Non-pigmented ciliary epithelial cell (primary cell): ENCODE measurements at places on chromosomes 3 and 15.

DNA sequence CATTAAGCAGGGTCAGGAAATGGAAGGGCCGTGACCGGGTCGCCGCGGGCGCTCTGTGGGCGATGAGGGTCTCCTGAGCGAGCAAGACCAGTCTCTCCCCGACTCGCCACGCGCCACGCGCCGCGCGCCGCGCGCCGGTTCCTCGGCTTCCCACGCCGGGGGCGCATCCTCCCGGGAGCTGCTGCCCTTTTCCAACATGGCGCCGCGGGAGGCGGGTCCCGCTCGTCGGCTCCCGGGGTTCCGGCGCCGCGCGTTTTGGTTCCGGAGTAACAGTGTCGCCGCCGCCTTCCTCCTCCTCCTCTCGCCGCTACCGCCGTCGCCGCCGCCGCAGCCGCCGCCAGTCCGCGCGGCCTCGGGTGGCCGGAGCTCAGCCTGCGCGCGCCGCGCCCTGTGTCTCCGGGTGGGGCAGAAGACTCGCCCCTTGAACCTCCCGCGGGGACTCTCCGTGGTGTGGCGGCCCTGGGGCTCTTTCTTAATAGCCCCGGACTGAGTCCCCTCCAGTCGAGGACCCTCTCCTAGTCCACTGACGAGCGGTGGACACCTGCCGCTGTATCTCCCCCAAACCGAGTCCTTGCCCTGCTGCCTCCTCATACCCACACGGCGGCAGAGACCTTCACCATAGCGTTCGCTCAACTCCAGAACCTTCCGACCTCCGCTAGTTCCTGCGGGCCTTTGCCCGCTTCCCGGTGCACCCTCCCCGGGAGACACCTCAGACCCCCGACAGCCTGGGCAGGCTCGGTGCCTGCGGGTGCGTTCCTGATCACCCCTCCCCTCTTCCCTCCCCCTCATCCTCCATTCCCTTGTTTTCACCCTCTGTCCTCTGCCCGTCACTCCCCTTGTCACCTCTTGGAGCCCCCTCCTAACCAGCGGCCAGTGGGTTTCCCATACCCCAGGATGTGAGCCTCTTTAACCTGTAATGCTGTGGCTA is at the start of gene MAP2K5:
MAP2K5 (plus strand) TSS at position 284 of the 928 bp plus-strand sequence; CDS start at position 917, 633 bp downstream.
- DNase-seq = no peak

DNA sequence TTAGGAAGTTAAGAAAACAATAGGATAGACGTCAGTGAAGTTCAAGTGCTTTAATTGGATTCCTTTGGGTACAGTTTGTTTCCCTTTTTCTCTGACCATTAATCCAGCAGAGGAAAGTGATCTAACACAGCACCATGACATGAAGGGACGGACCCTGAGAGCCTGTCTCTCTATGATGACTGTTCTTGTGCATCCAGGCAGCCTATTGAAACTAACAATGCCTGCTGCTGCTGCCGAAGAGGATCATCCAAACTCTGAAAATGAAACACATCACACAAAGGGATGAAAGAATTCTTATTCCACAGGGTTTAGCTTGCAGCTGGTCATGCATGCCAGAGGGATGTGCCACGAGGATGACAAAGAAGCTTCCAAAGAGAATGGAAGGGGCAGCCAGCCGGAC is 75.5 kb downstream of the ZBTB20 start:
- DNase-seq = peak; percentile 26

DNA sequence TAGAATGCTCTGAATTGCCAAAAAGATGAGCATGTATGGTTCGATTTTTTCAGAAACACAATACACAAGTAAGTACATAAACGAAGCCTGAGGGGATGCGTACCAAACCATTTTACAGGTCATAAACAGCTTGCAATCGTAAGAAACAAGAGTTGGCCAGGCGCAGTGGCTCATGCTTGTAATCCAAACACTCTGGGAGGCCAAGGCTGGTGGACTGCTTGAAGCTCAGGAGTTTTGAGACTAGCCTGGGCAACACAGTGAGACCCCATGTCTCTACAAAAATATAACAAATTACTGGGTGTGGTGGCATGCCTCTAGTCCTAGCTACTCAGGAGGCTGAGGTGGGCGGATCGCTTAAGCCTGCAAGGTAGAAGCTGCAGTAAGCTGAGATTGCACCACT is 13.4 kb downstream of the TRA2B start:
- DNase-seq = no peak

- DNase-seq = no peak
Observed at GRCh38 chr3:73789825-73790444, 165.2 kb upstream of the PDZRN3 start.

GRCh38 chr3:74302969-74303368 is 311.5 kb downstream of the CNTN3 start:
- DNase-seq = no peak

- no peak for DNase-seq
Observed at GRCh38 chr15:78131295-78132061, at the start of gene CIB2. CIB2 (minus strand) TSS chr15:78131445; CDS start chr15:78131215, 230 bp downstream.

GRCh38 chr15:69780374-69780773 is 317.3 kb downstream of the TLE3 start:
- no peak for DNase-seq

DNA sequence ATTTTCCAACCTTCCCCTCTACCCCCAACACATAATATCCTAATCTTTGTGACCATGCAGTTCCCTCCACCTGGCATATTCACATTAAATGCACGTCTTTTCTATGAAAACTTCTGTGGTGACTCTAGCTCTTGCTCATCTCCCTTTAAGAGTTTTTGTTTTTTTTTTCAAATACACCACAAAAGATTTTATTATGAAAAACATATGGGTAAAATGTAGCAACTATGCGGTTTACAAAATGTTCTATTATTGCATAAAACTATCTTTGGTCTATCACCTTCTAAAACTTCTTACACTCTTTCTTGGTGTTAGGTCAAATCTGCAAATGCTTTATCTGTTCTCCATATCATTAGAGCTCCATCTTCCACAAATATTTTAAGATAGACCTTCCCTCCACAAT is 38.6 kb upstream of the ADGRG7 start:
- DNase-seq = no peak

GRCh38 chr3:11933529-11933928 is 70.7 kb upstream of the SYN2 start:
- DNase-seq = no peak

- no peak for DNase-seq
Observed at GRCh38 chr3:171164067-171164465, 137.5 kb upstream of the SLC2A2 start.

GRCh38 chr15:68387381-68388143 is 44.4 kb downstream of the ITGA11 start:
- DNase-seq = no peak

GRCh38 chr15:71628988-71629770 is 181.2 kb upstream of the NR2E3 start:
- DNase-seq = no peak

DNA sequence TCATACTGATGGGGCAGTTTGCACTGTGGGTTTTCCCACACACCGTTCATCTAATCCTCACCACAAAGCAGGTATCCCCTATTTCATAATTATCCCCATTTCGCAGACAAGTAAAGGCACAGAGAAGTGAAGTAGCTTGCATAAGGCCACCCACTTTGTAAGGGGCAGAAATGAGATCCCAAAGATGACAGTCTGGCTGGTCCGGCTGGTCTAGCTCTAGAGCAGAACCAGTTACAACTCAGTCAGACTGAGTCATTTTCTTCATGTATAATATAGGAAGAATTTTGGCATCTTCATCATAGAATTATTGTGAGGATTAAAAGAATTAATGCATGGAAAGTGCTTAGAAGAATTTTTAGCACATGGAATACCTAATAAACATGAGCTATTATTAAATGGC is 10.6 kb downstream of the RBP1 start:
- DNase-seq = no peak

DNA sequence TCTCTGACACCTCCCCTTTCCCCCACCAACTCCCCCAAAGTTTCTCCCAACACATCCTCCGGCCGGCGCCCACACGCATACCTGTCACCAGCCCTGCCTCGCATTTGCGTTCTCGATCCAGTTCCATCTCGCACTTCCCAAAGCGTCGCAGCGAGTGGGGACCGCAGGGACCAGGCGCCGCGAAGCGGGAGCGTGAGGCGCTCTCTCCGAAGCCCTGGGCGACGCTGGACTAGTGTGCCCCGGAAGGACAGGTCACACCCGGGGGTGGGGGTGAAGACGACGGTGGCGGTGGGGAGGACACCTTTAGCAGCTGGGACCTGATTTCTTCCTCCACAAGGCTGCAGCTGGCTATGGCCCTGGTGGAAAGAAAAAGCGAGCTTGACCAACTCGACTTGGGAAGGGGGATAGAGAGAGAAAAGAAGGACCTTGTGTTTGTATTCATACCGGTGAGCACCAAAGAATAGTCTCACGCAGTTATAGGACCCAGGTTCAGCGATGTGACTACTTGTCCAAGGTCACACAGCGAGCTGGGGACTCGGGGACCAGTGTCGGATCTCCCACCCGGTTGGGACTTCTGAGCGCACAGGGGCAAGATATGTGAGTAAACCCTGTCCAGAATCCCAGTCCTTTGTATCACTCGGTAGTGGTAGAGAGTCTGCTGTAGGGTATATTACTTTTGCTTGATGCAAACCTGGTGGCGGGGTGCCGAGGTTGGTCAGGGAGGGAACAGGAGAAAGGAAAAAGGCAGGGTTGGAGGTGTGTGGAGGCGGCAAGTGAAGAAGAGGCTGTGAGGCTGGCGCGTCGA is 607 bp upstream of the GHSR start:
- DNase-seq = no peak

DNA sequence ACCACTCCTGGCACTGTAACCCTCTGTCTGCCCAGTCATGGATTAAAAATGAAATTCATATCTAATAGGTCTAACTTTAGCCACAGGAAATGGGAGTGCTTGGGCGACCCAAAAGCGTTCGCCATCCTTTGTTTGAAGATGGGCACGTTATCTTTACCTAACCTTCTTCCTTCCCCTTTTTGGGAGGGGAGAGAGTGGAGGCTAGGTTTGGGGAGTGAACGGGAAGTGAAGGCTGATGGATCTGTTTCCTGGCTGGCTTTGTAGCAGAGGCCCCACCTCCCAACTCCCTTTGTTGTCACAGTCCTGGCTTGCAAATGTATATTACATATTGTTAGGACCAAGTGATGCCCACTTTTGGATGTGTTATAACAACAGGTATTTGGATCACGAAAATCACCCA is 98.1 kb upstream of the ARHGEF3 start:
- DNase-seq = no peak

DNA sequence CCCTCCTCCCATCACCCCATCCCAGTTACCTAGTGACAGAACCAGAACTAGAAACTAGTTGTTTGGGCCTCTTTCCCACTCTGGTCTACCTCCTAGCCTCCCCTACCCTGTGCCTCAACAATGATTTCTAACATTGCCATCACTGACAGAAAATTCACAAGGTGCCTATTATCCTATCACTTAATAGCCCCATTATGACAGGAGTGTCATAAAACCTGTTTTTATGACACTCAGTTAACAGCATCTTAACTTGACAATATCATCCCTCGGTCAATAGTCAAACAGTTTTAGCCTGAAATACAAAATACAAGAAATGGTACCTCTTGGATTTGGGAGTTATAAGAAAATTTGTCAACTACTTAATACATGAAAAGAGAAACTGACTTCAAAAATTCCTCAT is 46.5 kb downstream of the ULK4 start:
- no peak for DNase-seq
